CD4-positive, alpha-beta T cell treated with Interleukin-4 for 1 hour (primary cell): ENCODE measurements at places on chromosomes 2 and 18.

GRCh38 chr2:10646153-10646552, 43.6 kb downstream of the NOL10 start:
- DNase-seq, result no peak

DNA sequence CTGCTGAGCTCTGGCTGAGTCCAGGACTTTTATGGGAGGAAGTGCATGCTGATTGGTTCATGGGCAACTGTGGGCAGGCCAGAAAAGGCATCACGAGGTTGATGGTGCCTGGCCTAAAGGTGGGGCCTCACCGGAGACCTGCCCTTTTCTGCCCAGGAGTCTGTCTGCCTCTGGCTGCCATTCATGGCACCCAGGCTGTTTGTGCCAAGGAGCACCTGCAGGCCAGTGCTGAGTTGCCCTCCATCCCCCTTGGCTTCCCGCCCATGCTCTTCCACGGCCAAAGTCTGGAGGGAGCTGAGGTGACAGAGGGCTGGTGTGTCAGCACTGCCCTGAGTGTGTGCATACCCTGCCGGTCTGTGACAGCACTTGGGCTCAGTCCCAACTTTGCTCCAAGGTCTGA, 123.2 kb downstream of the PTH2R start:
- no peak for DNase-seq

GRCh38 chr18:37769826-37770225, 204.2 kb upstream of the CELF4 start:
- DNase-seq, result no peak

DNA sequence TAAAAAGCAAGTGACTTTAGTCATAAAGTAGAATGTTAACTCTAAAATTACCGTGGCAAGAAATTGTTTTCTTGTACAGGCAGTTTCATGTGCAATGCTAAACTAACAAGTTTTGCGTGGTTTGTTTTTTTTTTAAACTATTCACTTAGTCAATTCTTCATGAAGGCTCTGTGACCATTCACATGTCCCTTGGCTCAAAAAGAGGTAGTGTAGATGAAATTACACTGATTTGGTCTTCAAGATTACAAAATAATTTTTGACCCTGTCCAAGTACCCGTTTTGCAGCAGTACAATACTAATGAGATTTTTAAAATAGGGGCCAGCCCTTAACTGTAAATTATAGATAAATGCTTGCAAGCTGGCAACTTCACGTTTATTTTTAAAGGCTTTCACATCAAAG, 1.3 kb downstream of the TMEM131 start:
- no peak for DNase-seq

DNA sequence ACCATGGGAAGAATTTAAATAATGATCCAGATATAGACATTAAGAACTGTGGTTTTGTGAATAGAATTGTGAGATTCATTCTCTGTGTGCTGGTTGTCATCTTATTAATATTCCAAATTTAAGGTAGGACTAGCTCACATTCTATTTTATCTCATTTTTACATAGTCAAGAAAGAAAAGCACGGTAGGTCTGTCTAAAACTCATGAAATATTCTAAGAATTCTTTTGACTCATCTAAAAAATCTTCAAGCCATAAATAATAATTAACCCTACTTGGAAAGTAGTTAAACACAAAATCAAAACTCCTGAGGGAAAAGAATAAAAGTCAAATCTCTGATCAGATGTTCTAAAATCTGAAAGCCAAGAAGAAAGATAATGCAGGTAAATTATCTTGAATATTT, 388.8 kb upstream of the CHAC2 start:
- DNase-seq, result no peak

GRCh38 chr2:146661473-146662096, 1183.2 kb upstream of the ACVR2A start:
- no peak for DNase-seq

DNA sequence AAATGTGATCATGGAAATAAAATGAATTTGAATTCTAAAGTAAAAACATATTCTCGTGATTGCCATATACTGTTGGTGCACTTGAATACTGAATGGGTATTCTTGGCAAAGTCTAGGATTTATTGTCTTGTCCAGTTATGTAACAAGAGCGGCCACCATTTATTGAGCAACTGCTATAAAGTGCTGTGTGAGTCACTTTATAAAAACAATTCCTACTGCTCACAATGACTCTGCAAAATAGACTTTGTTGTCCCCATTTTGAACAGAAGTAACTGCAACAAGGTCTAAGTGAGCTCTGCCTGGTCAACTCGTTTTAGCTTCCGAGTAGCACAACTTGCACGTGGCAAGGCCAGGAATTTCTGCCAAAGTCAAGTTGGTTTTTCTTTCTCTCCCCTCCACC, 995.6 kb upstream of the FANCL start:
- DNase-seq, result no peak

- no peak for DNase-seq
Observed at GRCh38 chr18:79916128-79916494, 35.3 kb downstream of the SLC66A2 start.

GRCh38 chr2:84830095-84830494, 50.8 kb downstream of the TRABD2A start:
- DNase-seq, result no peak

DNA sequence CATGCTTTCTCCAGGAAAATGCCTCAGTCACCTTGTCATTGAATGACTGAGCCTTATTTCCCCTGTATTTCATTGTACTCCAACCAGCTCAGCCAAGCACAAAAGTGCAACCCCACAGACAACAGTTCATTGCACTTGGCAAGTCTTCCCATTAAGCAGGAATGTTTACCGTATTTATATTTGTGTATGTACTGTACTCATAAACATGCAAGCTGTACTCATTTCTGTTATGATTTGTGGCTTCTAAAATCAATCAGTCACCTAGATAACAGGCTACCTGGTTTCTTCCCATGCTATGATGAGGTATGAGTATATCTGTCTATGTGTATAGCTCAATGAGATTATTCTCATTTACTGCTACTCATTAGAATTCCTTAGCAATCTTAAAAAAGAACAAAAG, 505.5 kb upstream of the FAM98A start:
- DNase-seq, result no peak

DNA sequence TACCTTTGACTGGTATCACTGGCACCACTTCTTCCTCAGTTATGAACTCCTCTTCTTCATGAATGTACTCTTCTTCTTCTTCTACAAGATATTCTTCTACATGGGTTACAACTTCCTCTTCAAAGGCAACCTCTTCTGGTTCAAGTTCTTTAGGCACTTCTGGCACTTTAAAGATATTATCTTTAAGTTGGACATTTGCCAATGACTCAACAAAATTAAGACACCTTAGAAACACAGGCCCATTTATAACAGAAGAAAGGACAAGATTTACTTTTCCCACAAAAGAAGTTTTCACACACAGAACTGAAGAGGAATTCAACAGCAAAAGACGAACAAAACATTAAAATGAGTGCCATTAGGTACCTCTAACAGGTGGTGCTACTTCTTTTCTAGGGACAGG, 127.3 kb downstream of the TTN start:
- no peak for DNase-seq

GRCh38 chr18:46393230-46393629, 263.8 kb downstream of the LOXHD1 start:
- no peak for DNase-seq

GRCh38 chr2:85112906-85113625, 20.1 kb upstream of the TCF7L1 start:
- DNase-seq, result no peak

GRCh38 chr2:98869272-98869641, 66.8 kb downstream of the CRACDL start:
- no peak for DNase-seq

GRCh38 chr2:240453461-240454105, 18.1 kb downstream of the GPC1 start:
- DNase-seq, result no peak

GRCh38 chr2:181319286-181319685, 137.9 kb upstream of the ITGA4 start:
- DNase-seq, result no peak

- no peak for DNase-seq
Observed at GRCh38 chr2:169860149-169860548, 32.9 kb downstream of the UBR3 start.

GRCh38 chr18:31646332-31647126, 37.9 kb downstream of the B4GALT6 start:
- no peak for DNase-seq

DNA sequence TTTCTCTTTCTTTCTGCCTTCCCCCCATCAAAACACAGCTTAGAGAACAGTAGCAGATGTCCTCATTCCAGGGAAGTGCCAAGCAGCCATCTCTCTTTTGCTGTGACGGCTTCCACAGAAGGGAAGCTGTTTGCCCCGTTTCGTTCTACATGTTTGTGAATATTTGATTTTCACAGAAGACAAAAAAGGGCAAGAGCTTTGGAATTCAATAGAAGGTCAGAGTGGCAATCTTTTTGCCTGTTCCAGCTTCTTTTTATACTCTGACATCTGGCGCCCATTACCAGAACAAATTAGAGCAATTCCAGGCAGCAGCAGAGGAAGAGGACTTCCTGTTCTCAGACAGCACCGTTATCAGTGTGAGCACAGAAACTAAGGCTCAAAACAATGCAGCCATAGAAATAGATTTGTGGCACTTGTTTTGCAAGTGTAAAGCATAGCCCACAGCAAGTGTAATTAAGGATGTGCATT, 79.0 kb upstream of the CDH19 start:
- no peak for DNase-seq

- no peak for DNase-seq
Observed at GRCh38 chr2:23453836-23454460, 69.0 kb downstream of the KLHL29 start.

DNA sequence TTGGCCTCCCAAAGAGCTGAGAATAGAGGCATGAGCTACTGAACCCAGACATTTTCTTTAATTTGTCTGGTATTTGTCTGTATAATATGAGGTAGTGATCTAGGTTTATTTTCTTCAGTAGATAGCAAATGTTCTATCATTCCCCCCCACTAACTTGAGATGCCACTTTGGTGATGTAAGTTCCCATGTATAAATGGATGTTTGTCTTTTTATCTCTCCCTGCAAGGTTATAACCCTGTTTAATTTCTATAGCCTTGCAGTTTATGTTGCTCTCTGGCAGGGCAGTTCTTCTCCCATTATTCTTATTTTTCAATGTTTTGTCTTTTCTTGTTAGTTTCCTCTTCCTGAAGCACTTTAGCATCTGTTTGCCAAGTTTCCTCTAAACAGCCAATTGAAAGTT, 39.1 kb upstream of the MAP4K4 start:
- no peak for DNase-seq

GRCh38 chr2:18268400-18268799, 292.1 kb downstream of the RDH14 start:
- no peak for DNase-seq

GRCh38 chr18:45783097-45784075, 42.1 kb upstream of the SIGLEC15 start:
- DNase-seq, result no peak

DNA sequence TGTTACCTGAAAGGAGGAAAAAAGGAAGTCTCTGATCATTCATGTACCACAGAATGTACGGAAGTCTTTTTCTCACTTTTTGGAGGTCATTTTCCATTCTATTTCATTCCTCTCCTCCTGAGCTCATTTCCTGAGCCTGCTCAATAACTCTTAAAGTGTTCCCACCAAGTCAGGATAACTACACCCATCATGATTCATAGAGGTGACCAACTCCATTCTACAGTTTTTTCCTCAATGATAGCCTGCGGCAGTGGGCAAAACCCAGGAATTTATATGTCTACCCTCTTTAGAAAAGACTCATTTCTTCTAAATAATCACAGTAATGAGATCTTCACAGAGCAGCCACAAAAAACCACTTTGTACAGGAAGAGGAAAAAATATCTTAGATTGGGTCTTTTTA, 372.5 kb downstream of the RBM43 start:
- DNase-seq, result no peak

GRCh38 chr2:1581965-1582625, 162.2 kb downstream of the PXDN start:
- DNase-seq, result no peak

GRCh38 chr18:49847524-49847923, 34.2 kb upstream of the ACAA2 start:
- DNase-seq, result no peak

DNA sequence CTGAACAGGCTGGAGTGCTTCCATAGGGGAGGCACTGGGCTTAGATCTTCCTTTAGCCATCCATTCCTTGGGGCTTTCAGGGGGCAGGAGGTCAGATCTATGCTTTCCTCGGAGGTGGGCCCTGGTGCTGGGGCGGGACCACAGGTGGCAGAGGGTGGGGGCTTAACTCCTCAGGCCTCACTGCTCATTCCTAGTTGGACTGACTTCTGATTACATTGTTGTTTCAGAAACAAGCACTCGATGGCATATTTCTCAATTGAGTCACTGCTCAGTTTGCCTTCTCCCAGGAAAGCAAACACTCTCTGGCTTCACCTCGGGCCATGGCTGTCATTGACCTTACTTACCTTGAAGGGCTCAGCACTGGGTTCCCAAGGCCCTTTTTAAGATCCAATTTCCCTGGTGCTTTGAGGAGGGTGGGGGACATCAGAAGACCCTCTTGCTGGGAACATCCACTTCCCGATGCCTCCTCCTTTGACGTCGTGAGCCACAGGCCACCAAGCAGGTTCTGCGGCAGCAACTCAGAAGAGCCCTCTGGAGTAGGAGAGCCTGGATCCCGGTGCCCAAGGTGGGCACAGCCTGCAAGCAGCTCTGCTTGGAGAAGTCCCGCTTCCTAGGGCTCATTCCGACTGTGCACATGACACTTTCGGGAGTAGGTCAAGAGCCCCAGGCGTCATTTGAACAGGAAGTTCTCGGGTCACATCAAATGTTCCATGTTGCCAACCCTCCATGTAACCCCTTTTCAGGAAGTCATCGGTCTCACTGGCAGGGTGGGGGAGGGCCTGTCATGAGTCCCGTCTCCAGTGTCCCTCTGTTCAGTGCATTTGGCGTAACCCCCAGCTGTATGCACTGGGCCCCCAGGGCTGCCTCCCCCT, 40.6 kb downstream of the SDC1 start:
- no peak for DNase-seq
